ENCODE measurements at places on chromosomes 3 and 15. TPM values are rescaled to one million over a fixed set of nuclear protein-coding genes. Genes with fewer than 3 reads are reported as not detected.

The RARRES1 gene
- polyA plus RNA-seq = 8.2 TPM

The TMEM207 gene
- polyA plus RNA-seq = 20.7 TPM

The CCR1 gene
- polyA plus RNA-seq = 6.4 TPM

The CORO2B gene
- 22.7 TPM for polyA plus RNA-seq

The SOX2 gene
- 0.41 TPM for polyA plus RNA-seq

The TMIE gene
- polyA plus RNA-seq = 0.85 TPM

The DISP2 gene
- polyA plus RNA-seq = 0.18 TPM

GRCh38 chr15:66489179-66489791 lies 8.3 kb downstream of the SNAPC5 start:
- no peak for DNase-seq

- DNase-seq = no peak
These were observed 161.0 kb upstream of the SLC24A5 start for GRCh38 chr15:47959617-47960413.

GRCh38 chr3:189845069-189845468 lies 213.9 kb downstream of the TP63 start:
- no peak for DNase-seq

DNA sequence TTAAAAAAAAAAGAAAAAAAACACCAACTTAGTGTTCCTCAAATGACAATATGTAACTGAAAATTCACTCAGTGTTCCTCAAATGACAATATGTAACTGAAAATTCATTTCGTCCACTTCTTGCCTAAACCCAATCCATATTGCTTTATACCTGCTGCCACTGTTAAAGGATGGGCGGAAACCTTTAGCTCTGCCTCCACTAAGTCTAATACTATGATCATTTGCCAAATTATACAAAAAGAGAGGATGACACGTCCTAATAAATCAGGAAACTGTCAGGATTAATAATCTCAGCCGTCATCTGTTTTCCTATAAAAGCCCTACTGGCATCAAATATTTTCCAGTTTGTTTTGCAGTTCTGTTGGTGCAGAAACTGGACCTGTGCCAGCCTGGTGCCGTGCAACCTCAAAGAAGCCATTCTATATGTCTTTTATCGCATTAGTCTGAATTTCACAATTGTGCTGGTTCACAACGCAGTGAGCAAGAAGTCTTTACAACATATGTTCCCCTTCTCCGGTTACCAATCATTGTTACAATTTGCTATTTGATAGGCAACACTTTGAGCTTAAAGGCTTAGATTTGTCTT lies 160.4 kb upstream of the KCNH8 start:
- no peak for DNase-seq

GRCh38 chr3:159854500-159855124 lies 134.0 kb upstream of the IL12A start:
- DNase-seq = no peak

- no peak for DNase-seq
These were observed 3.9 kb upstream of the CXCR6 start for GRCh38 chr3:45939341-45939771.

DNA sequence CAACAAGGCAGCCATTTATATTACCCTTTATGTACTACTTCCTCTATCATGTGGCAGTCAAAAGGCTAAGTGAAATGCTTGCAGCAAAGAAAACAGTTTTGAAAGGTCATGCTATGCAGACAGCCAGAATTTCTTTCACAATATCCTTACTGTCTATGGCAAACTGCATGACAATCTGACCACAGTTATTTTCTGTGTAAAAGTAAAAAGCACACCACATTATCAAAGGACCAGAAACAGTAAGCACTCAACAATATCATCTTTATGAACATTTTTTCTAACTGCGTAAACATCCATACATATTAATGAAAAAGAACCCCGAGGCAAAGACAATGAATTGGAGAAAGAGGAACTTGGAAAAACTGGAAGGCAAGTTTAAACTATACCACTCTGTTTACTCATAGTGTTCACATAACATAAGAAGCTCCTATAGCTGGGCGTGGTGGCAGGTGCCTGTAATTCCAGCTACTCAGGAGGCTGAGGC lies 47.9 kb downstream of the PIK3CB start:
- no peak for DNase-seq

GRCh38 chr3:155248531-155249187 lies 44.8 kb downstream of the STRIT1 start:
- DNase-seq = no peak

GRCh38 chr3:52225452-52226228 lies at the start of gene TLR9:
Gene TLR9, minus strand, starts transcription at chr3:52225645. Its CDS starts 116 bp downstream, at chr3:52225529.
- no peak for DNase-seq

GRCh38 chr15:66573719-66574595 lies 8.2 kb upstream of the LCTL start:
- no peak for DNase-seq
